ENCODE measurements at places on chromosomes 3 and 15. TPM values are rescaled to one million over a fixed set of nuclear protein-coding genes. Genes with fewer than 3 reads are reported as not detected.

The EAF2 gene
- total RNA-seq = 8.6 TPM

The FGF12 gene
- 8.2 TPM for total RNA-seq

The CIDEC gene
- total RNA-seq = not detected

The OR5K2 gene
- total RNA-seq = 0.53 TPM

The GOLGA6D gene
- total RNA-seq = not detected

The TSPAN3 gene
- 260 TPM for total RNA-seq

The ZWILCH gene
- 20.7 TPM for total RNA-seq

The P3H2 gene
- total RNA-seq = 0.84 TPM

The CSTA gene
- total RNA-seq = 6.2 TPM

The CCDC174 gene
- total RNA-seq = 25.7 TPM

The SLC9C1 gene
- not detected for total RNA-seq

The CFAP92 gene
- total RNA-seq = 1.9 TPM

The MAGEL2 gene
- 5.9 TPM for total RNA-seq

The MELTF gene
- total RNA-seq = 1.5 TPM

The SAMMSON gene
- total RNA-seq = not detected

The ACKR4 gene
- total RNA-seq = 1.9 TPM

The SSUH2 gene
- total RNA-seq = 0.26 TPM

The EPHA3 gene
- total RNA-seq = 55.0 TPM

The CX3CR1 gene
- total RNA-seq = 0.40 TPM

The LDHAL6B gene
- total RNA-seq = 0.05 TPM

The STXBP5L gene
- total RNA-seq = 0.16 TPM

The CAMK2N2 gene
- total RNA-seq = 0.27 TPM

The GPR87 gene
- 1.6 TPM for total RNA-seq

The SPESP1 gene
- 24.6 TPM for total RNA-seq

All from motor neuron (in vitro differentiated cells).